Glutamatergic neuron (in vitro differentiated cells): ENCODE measurements at places on chromosomes 2 and 18.

GRCh38 chr2:65018141-65018582 is 29.0 kb downstream of the SLC1A4 start:
- no peak for DNase-seq
- H3K27me3 ChIP-seq = no peaks in the 10 kb centered on the region
- H3K4me1 ChIP-seq = peaks cover 9% of the 10 kb centered on the region
- peak overlapping the region; percentile 6 for H3K4me3 ChIP-seq

GRCh38 chr2:135043345-135043744 is 3.9 kb downstream of the MAP3K19 start:
- no peak overlapping the region for H3K27ac ChIP-seq
- no peaks in the 10 kb centered on the region for H3K27me3 ChIP-seq
- DNase-seq = peak; percentile 18
- H3K4me1 ChIP-seq = no peaks in the 10 kb centered on the region
- H3K36me3 ChIP-seq = no peaks in the 10 kb centered on the region

- H3K27me3 ChIP-seq = no peaks in the 10 kb centered on the region
- no peaks in the 10 kb centered on the region for H3K4me1 ChIP-seq
- H3K27ac ChIP-seq = no peak overlapping the region
- no peak for DNase-seq
- H3K4me3 ChIP-seq = no peak overlapping the region
Measured at GRCh38 chr2:73856214-73856613, 27.5 kb downstream of the STAMBP start.

- no peak for DNase-seq
- H3K4me3 ChIP-seq = no peak overlapping the region
- no peaks in the 10 kb centered on the region for H3K36me3 ChIP-seq
- H3K27me3 ChIP-seq = peaks cover 1% of the 10 kb centered on the region
- peaks cover 5% of the 10 kb centered on the region for H3K4me1 ChIP-seq
Measured at GRCh38 chr2:85828725-85829124, 60.1 kb downstream of the ST3GAL5 start.

DNA sequence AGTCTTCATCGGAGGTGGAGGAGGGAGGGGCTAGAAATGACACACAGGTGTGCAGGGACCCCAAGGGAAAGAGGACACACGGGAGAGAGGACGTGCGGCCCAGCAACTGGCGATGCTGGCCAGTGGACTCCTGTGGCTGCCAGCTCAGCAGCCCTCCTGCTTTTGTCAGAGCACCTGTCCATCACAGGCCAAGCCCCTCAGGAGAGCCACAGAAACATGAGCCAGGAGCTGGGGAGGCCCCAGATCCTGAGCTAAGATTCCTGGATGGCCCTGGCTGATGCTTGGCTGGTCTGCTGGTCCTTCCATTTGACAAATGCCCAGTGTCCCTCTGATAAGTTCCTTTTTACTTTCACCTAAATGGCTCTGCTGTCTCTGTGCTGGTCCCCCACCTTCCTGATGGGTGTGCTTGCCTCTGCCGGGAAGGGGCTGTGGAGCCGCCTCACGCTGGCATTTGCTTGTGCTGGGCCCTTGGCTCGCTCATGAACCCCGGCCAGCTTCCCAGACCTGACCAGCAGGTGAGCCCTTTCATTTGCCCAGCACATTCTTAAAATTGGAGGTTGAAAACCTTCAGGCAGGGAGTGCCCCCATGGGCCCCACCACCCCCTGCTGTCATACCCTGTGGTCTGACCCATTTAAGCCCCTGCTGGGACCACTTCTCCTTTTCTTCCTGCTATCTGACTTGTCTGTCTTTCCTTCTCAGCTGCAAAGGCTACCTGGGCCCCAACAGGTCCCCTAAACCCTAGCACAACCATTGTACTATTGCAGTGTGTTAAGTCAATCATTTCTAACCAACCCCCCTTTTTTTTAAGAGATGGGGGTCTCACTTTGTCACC is 37.3 kb downstream of the CYP27C1 start:
- H3K27me3 ChIP-seq = peaks cover 1% of the 10 kb centered on the region
- H3K4me1 ChIP-seq = no peaks in the 10 kb centered on the region
- H3K27ac ChIP-seq = no peak overlapping the region
- H3K4me3 ChIP-seq = no peak overlapping the region
- DNase-seq = no peak

- no peak for DNase-seq
- peaks cover 5% of the 10 kb centered on the region for H3K4me1 ChIP-seq
Measured at GRCh38 chr2:161919873-161920272, 154.1 kb downstream of the DPP4 start.

DNA sequence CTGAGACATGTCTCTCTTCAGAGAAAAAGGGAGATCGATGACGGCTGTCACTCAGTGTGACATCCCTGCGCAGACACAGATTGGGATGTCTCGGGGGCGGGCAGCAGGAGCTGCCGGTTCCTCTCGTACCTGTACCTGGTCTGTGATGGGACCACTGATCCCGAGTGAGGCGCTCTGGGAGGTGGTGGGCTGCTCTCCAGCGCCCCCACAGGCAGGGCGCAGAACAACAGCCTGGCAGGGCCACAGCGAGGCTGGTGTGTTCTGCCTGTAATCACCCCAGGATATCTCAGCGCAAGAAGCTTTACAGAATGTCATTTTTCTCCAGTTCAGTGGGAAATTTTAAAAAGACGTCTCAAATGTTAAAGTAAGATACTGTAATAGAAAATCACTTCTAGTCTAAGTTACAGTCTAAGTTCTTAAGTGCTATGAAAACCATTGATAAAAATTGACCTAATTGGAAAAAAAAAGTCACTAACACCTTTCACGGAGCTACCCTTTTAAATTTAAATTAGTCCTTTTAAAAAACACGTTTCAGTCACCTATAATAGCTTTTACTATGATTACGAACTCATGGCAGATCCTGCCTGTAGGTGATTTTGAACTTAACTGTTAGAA is 189.8 kb downstream of the SNTG2 start:
- peaks cover 5% of the 10 kb centered on the region for H3K36me3 ChIP-seq
- H3K27me3 ChIP-seq = peaks cover 5% of the 10 kb centered on the region
- H3K27ac ChIP-seq = no peak overlapping the region
- no peak overlapping the region for H3K4me3 ChIP-seq

- no peak overlapping the region for H3K4me3 ChIP-seq
- peaks cover 4% of the 10 kb centered on the region for H3K27me3 ChIP-seq
- no peaks in the 10 kb centered on the region for H3K36me3 ChIP-seq
- no peak for DNase-seq
- no peak overlapping the region for H3K27ac ChIP-seq
Measured at GRCh38 chr2:39731546-39731945, 47.5 kb downstream of the THUMPD2 start.

DNA sequence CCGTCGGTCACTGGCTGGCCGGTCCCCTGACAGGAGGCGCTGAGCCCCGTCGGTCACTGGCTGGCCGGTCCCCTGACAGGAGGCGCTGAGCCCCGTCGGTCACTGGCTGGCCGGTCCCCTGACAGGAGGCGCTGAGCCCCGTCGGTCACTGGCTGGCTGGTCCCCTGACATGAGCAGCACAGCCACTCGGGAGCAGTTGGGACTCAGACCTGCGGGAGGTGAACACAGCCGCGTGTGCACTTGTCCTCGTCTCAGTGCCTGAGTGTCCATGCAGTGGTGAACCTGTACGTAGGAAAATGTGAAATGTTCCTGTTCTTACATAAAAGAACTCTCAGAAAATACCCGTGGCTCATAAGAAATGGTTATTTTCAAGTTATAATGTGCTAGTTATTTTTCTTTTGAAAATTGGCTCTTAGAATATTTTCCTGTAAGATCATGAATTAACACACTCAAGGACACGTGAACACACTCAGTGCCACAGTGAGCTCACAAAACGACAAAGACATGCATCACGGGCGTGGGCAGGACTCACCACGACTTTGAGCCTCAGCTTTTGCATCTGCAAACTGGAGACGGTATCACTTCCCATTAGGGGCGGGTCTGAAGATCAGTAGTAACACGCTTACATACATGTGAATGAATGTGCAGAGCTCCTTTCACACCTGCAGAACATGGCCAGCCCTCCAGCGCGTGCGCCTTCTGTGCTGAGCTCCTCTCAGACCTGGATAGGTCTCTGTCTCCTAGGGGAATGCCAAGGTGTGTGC is 21.1 kb upstream of the NFATC1 start:
- no peaks in the 10 kb centered on the region for H3K36me3 ChIP-seq
- no peak overlapping the region for H3K4me3 ChIP-seq
- H3K27ac ChIP-seq = no peak overlapping the region
- H3K27me3 ChIP-seq = peaks cover 3% of the 10 kb centered on the region

GRCh38 chr2:96146881-96147592 is 1.8 kb upstream of the DUSP2 start:
- peaks cover 16% of the 10 kb centered on the region for H3K4me1 ChIP-seq
- peaks cover 9% of the 10 kb centered on the region for H3K27me3 ChIP-seq
- no peak overlapping the region for H3K27ac ChIP-seq
- no peaks in the 10 kb centered on the region for H3K36me3 ChIP-seq

- no peak overlapping the region for H3K27ac ChIP-seq
- H3K4me3 ChIP-seq = no peak overlapping the region
- H3K27me3 ChIP-seq = no peaks in the 10 kb centered on the region
- no peaks in the 10 kb centered on the region for H3K4me1 ChIP-seq
- no peaks in the 10 kb centered on the region for H3K36me3 ChIP-seq
- no peak for DNase-seq
Measured at GRCh38 chr2:15284614-15285013, 276.5 kb downstream of the NBAS start.

DNA sequence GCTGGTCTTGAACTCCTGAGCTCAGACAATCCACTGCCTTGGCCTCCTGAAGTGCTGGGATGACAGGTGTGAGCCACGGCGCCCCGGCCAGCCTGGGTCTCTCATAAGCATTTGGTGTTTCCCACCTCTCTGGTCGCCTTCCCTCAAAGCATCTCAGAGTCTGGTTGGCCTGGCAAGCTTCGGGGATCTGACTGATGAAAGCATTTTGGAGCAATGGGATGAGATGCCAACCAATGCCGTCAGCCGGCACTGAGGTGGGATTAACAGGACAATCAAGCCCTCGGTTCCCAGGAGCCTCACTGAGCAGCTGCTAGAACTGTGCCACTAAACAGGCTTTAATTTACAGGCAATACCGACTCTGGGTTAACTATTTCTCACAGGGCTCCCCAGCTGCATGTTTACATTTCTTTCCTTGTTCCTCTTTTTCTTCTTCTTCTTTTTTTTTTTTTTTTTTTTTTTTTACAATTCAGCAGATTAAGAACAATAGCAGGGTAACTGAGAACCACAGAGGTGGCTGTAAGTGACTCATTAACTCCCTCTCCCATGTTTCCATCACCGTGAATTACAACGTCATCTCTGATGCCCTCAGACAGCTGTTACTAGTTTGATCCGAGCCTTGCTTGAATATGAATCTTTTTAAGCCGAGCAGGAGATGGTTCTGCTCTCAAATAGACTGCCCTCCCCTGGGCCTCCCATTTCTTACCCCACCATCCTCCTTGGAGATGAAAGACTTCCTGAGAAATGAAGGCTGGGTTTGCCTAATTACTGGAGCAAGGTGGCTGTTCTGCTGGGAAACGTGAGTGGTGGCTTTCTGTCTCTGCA is 37.9 kb downstream of the ODC1 start:
- peaks cover 5% of the 10 kb centered on the region for H3K4me1 ChIP-seq
- no peak for DNase-seq
- no peak overlapping the region for H3K27ac ChIP-seq
- no peaks in the 10 kb centered on the region for H3K36me3 ChIP-seq

GRCh38 chr2:70985956-70986355 is 7.5 kb downstream of the ANKRD53 start:
- H3K4me1 ChIP-seq = peaks cover 11% of the 10 kb centered on the region
- H3K27ac ChIP-seq = no peak overlapping the region
- H3K4me3 ChIP-seq = no peak overlapping the region
- no peaks in the 10 kb centered on the region for H3K27me3 ChIP-seq
- peaks cover 11% of the 10 kb centered on the region for H3K36me3 ChIP-seq

DNA sequence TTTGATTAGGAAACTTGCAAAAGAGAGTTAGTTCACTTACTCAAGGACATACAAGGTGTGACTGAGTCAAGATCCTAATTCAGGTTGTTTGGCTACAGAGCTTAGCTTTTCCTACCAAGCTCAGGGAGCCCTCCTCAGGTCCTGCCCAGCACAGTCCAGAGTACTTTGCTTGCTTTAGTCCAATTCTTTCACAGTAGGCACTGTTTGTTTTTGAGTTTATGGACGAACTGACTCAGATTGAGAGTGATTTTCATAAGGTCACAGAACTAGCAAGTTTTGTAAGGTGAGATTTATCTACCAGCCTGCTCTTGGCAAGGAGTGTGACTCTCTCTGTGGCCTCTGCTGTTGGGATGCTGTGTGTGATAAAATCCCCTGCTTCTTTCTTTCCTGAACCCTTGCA is 310.5 kb downstream of the PTPRM start:
- H3K4me3 ChIP-seq = no peak overlapping the region
- H3K4me1 ChIP-seq = no peaks in the 10 kb centered on the region
- no peak for DNase-seq

DNA sequence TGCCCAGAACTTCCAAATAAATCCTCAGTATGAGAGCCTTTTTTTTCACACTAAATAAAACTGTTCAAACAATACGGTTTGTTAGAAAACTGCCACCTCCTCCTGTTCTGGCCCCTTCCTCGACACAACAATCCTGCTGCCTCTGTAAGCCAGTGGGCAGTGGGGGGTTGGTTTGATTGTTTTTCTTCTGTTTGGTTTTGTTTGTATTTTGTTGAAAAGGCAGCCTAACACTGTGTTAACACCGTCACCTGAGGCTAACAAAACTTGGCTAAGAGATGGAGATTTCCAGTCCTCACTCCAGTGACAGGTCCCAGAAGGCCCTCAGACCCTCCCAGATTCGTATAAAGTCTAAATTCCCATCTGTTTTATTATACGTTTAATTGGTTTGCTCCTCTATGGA is 402.1 kb downstream of the ZNF521 start:
- DNase-seq = no peak
- no peak overlapping the region for H3K4me3 ChIP-seq
- no peaks in the 10 kb centered on the region for H3K27me3 ChIP-seq
- no peaks in the 10 kb centered on the region for H3K36me3 ChIP-seq

- peaks cover 13% of the 10 kb centered on the region for H3K27me3 ChIP-seq
- H3K4me3 ChIP-seq = peak overlapping the region; percentile 34
- H3K36me3 ChIP-seq = no peaks in the 10 kb centered on the region
- no peak overlapping the region for H3K27ac ChIP-seq
- DNase-seq = no peak
Measured at GRCh38 chr2:218403810-218404209, 4.1 kb downstream of the CTDSP1 start.

DNA sequence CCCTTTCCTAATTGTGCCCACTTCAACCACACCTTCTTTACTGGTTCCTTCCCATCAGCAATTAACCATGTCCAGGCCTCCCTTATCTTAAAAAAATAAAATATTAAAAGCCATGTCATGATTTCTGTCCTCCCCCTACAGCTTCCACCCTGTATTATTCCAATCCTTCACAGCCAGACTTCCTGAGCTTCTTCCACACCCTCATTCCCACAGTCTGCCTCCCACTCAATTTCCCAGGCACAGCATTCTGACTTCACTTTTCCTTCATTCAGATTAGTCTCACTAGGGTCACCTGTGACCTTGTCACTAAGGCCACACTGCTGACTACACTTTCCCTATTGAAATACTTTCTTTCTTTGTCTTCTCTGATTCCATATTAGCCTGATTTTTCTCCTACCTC is 159.4 kb downstream of the DIS3L2 start:
- H3K4me1 ChIP-seq = peaks cover 3% of the 10 kb centered on the region
- H3K4me3 ChIP-seq = no peak overlapping the region
- H3K36me3 ChIP-seq = peaks cover 5% of the 10 kb centered on the region

GRCh38 chr2:175154661-175155082 is 13.3 kb downstream of the ATF2 start:
- H3K27me3 ChIP-seq = no peaks in the 10 kb centered on the region
- H3K4me1 ChIP-seq = peaks cover 18% of the 10 kb centered on the region
- no peaks in the 10 kb centered on the region for H3K36me3 ChIP-seq
- no peak overlapping the region for H3K4me3 ChIP-seq

- no peak for DNase-seq
- no peaks in the 10 kb centered on the region for H3K36me3 ChIP-seq
- H3K4me1 ChIP-seq = peaks cover under 1% of the 10 kb centered on the region
Measured at GRCh38 chr2:207944979-207945600, 80.2 kb downstream of the PLEKHM3 start.
